HepG2 (cell line): ENCODE measurements at places on chromosomes 5 and 9. TPM values are rescaled to one million over a fixed set of nuclear protein-coding genes. Genes with fewer than 3 reads are reported as not detected.

The PHF24 gene
- 0.05 TPM in 1 of 2 replicates, not detected in the other for polyA plus RNA-seq

DNA sequence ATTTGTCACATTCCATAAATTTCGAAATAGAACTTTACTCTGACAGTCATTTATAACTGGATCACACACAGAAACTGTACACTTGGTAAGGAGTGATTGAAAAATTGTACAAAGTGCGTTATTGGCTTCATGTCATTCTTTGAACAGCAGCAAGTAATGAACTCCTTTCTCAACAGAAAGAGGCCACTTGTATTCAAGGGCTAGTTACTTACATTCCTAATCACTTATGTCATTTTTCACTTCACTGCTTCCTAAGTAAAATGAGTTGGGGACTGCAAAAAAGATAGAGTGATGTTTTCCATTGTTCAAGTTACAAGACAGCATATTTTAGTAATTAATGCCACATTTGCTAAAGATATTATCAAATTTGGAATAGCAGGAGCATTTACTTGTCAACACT lies 893.2 kb downstream of the DTWD2 start:
- no peak for DNase-seq

The MLANA gene
- polyA plus RNA-seq, result 0.18 TPM in 1 of 2 replicates, not detected in the other

The ZNF300 gene
- polyA plus RNA-seq, result 2.5 and 2.7 TPM in 2 replicates

DNA sequence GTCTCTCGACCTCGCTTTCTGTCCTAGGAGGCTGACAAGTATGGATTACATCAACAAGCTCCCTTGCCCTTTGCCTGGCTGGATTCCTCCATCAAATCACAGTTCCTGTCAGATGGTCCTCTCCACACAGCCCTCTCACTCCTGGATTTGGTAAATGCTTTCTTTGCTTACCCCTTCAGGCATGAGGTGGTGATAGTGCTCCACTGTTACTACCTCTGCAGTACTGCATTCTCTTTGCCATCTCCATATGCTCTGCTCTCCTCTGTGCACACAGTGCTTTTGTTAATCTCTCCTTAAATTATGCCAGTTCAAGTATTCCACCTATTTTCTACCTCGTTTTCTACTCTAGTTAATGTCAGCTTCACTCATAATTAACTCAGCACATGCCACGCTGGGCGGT lies 279.2 kb downstream of the DMAC1 start:
- no peak for DNase-seq

DNA sequence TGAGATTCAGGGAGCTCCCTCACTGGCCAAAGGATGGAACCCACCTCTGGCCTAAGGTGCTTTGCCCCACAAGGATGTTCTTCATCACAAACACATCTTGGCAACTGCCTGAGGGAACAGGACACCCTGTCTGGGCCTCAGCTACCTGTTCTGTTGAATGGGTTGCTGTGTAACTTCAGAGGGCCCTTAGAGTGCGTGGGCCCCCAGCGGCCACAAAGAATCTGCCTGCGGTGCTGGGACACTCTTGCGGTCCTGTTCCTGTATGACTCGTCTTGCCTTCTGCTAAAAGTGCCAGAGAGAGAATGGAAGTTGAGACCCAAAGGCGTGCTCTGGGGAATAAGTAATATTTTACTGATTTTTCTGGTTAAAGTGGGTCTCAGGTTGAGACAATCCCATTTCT lies 14.1 kb upstream of the RPL26L1 start:
- no peak for DNase-seq
